ENCODE measurements at places on chromosomes 3 and 15. TPM values are rescaled to one million over a fixed set of nuclear protein-coding genes. Genes with fewer than 3 reads are reported as not detected.

Gene MED12L
- 0.32 TPM for total RNA-seq

Gene NR2E3
- total RNA-seq: 0.97 TPM

Gene APBA2
- 10.0 TPM for total RNA-seq

Gene STRIT1
- total RNA-seq: not detected

Gene C3orf20
- not detected for total RNA-seq

Gene BDH1
- total RNA-seq: 4.8 TPM

Gene NSMCE3
- total RNA-seq: 9.3 TPM

Gene ACAP2
- 91.1 TPM for total RNA-seq

Gene CCDC80
- 158 TPM for total RNA-seq

Gene SUCLG2
- 45.8 TPM for total RNA-seq

Gene POTEB2
- not detected for total RNA-seq

Gene DIS3L
- 31.5 TPM for total RNA-seq

Gene CPLX3
- total RNA-seq: not detected

Gene SCN10A
- total RNA-seq: not detected

Gene EFCC1
- total RNA-seq: not detected

Gene BLM
- 4.8 TPM for total RNA-seq

Gene THBS1
- 8,241 TPM for total RNA-seq

Gene SOX2
- not detected for total RNA-seq

Gene MKRN3
- total RNA-seq: 0.86 TPM

Gene CYP19A1
- total RNA-seq: not detected

Gene U2SURP
- 86.4 TPM for total RNA-seq

Gene LTK
- 1.6 TPM for total RNA-seq

Gene ADAMTSL3
- total RNA-seq: under 0.01 TPM

Gene SYNPR
- total RNA-seq: not detected

Gene KBTBD8
- 3.5 TPM for total RNA-seq

Gene SEMA3B
- 23.3 TPM for total RNA-seq

Gene DGKG
- under 0.01 TPM for total RNA-seq

Gene ILDR1
- total RNA-seq: not detected

Gene UCN2
- total RNA-seq: 6.0 TPM
